Heart right ventricle (tissue), 16 donors: ENCODE measurements at places on chromosomes 5 and 9.

GRCh38 chr9:137524161-137524980, 25.8 kb downstream of the PNPLA7 start:
- DNase-seq, result no peak

- no peak for DNase-seq
Measured at GRCh38 chr5:95949810-95950209, 11.8 kb downstream of the ELL2 start.

DNA sequence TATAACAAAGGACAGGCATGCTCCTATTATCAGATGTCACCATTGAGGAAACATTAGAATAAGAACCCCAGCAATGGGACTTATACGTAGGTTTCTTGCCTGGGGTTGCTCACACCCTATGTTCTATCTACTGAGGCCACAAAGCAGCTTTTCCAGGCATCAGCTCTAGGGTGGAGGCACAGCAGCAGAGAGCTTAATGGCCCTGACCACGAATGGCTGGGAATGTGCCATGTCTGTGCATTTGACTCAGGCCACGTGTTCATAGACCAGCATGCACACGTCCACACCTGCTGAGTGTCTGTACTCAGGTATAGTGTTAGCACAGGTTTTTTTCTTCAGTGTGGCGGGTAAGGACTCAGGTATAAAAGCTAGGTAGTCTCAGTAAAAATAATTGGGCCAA, 129.4 kb downstream of the AOPEP start:
- no peak for DNase-seq

DNA sequence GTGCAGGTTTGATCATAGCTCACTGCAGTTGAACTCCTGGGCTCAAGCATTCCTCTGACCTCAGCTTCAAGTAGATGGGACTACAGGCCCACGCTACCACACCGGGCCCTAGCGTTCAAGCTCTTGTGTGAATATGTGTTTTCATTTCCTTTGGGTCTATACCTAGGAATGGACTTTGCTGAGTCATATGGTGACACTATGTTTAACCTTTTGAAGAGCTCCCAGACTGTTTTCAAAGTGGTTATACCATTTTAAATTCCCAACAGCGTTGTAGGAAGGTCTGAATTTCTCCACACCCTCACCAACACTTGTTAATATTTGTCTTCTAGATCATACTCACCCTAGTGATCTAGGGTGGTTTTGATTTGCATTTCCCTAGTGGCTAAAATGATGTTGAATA, 33.5 kb downstream of the FAF2 start:
- no peak for DNase-seq

DNA sequence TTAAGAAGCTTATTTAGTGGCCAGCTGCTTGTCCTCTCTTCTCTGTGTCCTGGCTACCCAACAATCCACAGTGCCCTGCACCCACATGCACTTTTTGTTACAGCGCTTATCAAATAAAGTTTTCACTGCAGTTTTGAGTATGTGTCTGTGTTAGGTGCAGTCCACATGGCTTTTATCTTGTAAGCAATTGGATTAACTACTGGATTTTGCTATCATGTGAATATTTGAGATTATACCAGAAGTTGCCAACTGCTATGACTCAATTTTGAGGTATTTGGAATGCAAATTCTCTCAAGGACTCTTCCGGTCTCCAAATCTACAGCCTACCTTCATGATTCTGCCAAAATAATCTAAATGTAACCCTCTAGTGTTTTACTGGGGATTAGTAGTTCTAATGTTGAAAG, 690.2 kb downstream of the NR2F1-AS1 start:
- DNase-seq, result no peak

DNA sequence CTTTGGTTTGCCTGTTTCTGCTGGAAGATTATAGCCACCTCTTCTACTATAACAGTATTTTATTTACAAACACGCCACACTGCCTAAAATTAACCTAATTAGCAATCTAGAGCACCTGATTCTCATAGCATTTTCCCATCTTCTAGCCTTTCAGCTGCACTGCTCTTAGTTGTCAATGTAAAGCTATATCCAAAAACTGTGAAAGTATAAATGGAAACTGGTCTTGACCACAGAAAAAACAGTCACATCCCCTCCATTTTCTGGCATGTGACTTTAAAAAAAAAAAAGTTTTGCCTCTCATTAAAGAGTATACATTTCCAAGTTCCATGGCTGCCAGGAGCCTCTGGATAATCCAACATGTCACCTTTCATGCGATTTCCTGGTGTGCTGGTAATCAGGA, 287.8 kb downstream of the DTWD2 start:
- no peak for DNase-seq

GRCh38 chr9:324971-325370, 110.3 kb downstream of the DOCK8 start:
- DNase-seq, result no peak

GRCh38 chr5:163619951-163620350, 114.5 kb downstream of the MAT2B start:
- DNase-seq, result no peak

GRCh38 chr9:78035383-78035993, 3.9 kb upstream of the GNAQ start:
- DNase-seq, result no peak

- DNase-seq, result peak; percentile 94
Measured at GRCh38 chr5:160269017-160269416, 39.7 kb downstream of the FABP6 start.

DNA sequence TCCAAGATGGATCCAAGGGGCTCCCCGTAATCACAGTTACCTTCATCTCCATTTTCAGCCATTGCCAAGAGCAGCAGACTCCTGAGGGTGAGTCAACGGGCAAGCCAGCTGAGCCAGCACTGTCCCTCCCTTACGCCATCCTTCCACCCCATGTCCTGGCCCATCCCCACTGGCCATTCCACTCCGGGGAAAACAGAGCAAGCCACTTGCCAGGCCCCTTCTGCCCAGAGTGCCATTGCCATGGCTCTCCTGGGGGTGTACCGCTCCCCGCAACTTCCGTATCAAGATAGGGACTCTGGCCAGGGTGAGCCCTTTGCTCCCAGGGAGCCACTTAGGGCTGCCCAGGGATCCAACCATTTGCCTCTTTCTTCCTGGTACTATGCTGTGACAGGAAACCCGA, 48.9 kb upstream of the CDKN2AIPNL start:
- no peak for DNase-seq

- no peak for DNase-seq
Measured at GRCh38 chr5:122940890-122941289, 95.5 kb downstream of the SNX24 start.

- no peak for DNase-seq
Measured at GRCh38 chr9:95438561-95439357, 78.0 kb downstream of the PTCH1 start.

GRCh38 chr5:18203296-18203695, 569.0 kb downstream of the TAF11L14 start:
- DNase-seq, result no peak

GRCh38 chr9:136312436-136312835, 8.5 kb upstream of the CCDC187 start:
- peak; percentile 56 for DNase-seq

GRCh38 chr9:130542457-130543228, 36.7 kb upstream of the FUBP3 start:
- DNase-seq, result no peak

GRCh38 chr9:115596021-115596745, 478.2 kb upstream of the TNC start:
- no peak for DNase-seq

DNA sequence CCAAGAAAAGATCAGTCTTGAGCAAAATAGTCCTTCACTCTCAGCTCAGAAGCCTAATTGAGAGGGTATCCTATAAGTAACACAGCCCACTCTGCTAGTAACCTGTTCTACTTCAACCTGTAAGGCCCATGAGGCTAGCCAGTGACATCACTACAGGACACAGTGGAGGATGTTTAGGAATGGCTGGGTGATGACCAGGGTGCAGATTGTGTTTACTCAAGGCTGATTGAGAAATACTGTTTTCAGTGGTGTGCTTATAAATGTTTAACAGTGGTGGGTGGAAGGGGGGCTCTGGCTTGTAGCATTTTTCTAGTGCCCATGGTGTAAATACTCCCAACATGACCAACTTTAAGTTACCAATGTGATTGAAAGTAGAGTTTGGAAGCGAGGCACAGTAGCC, 159.8 kb upstream of the CCDC152 start:
- no peak for DNase-seq

GRCh38 chr9:116605904-116606341, 81.2 kb upstream of the TRIM32 start:
- peak; percentile 30 for DNase-seq

GRCh38 chr5:11329679-11330078, 568.6 kb upstream of the DAP start:
- no peak for DNase-seq
